BJ (cell line): ENCODE measurements at places on chromosomes 6 and 20.

- DNase-seq: no peak
These were observed 78.1 kb upstream of the FAM83B start for GRCh38 chr6:54768494-54768893.

DNA sequence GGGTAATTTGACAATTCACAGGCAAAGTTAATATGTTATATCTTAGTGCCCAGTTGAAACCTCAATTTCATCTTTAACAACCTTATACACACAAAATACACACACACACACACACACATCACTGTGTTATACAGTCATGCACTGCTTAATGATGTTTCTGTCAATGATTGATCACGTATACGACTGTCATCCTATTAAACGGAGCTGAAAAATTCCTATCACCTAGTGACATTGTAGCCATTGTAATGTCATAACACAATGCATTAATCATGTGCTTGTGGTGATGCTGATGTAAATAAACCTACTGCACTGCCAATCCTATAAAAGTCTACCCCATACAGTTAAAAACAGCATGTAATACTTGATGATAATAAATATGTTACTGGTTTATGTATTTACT, 64.8 kb upstream of the HLA-E start:
- no peak for DNase-seq

DNA sequence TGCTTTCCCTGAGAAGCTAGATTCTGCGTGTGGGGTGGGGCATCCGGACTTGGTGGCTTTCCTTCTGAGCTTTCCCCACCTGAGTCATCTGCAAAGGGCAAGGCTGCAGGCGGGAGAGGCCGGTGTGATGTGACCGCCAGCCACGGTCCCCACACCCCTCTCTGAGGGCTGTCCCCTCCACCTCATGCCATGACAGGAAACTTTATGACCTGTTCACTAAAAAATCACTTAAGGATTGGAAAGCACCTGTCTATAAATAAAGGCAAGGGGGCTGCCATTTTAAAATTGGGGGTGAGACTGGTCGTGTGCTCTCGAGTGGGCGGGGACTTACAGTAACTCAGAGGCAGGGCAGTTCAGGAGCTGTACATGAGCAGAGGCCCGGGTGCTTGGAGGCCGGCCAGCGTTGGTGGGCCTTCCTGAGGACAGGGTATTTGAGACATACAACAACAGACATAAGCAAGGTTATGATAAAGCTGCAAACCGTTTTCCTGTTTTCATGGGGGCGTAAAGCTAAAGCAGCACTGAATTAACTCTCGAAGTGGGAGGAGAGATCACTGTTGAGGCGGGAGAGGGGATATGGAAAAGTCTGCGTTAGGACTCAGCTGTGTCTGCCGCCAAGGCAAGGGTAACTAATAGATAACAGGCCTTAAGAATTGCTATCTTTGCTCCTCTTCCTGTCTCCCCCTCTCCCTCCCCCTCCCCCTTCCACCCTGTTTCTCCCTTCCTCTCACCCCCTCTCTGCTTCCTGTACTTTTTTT, 16.1 kb upstream of the SERPINB1 start:
- no peak for DNase-seq

DNA sequence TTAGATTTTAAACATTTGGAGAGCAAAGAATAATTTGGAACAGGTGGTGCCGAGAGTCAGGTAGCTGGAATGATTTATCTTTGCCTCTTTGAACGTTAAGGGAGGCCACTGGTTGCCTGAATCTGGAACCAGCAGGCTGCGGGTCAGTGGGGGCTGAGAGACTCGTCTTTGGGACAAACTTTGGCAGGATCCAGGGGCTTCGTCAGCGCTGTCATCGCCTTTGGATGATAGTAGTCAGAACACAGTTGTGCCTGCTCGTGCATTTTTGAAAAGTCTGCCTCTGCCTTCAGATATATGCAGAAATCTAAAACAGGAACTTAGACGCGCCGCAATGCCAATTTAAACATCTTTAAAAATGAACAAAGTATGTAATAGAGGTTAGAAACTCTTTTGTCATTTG, 5.0 kb downstream of the EYA2 start:
- DNase-seq: no peak

- DNase-seq: no peak
These were observed 29.3 kb downstream of the SLC2A4RG start for GRCh38 chr20:63768591-63769515.

DNA sequence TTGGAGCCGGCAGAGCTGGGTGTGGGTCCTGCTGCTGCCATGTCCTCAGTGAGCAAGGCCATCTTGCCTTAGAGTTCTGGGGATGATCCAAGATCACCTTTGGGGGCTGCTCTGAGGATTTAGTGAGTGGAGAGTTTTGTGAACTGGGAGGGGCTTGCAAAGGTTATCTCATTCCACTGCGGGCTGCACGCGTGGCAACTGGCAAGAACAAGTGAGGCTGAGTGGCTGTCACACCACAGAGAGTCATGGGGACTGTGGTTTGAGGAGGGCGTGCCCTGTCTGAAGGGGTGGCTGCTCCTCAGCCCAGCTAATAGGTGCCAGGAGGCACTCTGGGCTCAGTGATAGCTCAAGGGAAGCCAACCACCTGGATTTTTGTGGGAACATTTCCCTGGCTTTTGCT, 37.6 kb downstream of the TTLL9 start:
- DNase-seq: no peak

DNA sequence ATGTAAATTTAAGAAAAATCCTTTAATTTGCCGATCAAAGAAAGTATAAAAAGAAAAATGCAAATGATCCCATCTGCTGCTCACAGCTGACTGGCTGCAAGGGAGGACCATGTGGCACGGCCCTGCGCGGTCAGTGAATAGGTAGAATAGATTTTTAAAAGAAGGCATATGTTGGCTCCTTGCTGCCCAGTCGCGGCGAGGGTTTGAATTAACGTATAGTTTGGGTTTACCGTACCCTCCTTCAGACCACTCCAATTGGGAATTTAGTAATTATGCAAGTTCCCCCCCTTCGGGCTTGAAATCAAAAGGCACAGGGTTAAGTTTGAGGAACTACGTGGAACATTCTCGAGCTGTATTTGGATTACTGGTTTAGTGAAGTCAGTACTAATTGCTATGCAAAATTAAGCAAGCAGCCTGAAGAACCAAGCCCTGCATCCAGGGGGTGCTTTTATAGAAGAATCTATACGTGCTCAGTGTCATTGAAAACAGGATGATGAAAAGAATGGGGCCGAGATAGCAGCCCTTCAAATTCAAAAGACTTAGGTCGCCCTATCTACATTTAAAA, 1.1 kb upstream of the BEND3 start:
- DNase-seq: no peak

- no peak for DNase-seq
These were observed 2.2 kb downstream of the TNF start for GRCh38 chr6:31577579-31577966.

- DNase-seq: no peak
These were observed 173.9 kb downstream of the LMBRD1 start for GRCh38 chr6:69622924-69623323.

DNA sequence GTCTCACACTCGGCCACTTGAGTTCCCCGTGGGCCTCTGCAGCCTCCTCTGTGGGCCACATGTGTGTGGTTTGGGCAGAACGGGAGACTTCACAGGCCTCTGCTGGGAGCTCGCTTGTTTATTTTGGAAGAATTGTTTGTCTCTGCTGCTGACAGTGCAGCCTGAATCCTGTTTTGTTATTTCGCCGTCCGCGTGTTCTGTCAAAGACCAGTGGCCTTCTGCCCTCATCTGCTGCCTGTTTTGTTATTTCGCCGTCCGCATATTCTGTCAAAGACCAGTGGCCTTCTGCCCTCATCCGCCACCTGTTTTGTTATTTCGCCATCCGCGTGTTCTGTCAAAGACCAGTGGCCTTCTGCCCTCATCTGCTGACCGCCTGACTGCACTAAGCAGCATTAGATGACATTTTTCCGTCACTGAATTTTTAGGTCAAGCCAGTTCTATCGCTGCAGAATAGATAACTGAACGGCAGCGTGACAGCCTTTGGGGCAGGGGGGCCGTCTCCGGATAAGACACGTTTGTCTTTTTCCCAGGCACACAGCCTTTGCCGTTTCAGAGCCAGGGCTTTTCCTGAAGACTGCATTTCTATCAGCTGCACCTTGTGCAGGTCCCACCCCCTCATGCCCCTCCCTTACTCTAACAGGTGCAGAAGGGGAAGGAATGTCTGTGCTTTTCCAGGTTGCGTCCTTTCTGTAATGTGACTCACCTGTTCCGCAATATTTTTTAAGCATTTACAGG, 158.5 kb upstream of the AFDN start:
- DNase-seq: no peak

DNA sequence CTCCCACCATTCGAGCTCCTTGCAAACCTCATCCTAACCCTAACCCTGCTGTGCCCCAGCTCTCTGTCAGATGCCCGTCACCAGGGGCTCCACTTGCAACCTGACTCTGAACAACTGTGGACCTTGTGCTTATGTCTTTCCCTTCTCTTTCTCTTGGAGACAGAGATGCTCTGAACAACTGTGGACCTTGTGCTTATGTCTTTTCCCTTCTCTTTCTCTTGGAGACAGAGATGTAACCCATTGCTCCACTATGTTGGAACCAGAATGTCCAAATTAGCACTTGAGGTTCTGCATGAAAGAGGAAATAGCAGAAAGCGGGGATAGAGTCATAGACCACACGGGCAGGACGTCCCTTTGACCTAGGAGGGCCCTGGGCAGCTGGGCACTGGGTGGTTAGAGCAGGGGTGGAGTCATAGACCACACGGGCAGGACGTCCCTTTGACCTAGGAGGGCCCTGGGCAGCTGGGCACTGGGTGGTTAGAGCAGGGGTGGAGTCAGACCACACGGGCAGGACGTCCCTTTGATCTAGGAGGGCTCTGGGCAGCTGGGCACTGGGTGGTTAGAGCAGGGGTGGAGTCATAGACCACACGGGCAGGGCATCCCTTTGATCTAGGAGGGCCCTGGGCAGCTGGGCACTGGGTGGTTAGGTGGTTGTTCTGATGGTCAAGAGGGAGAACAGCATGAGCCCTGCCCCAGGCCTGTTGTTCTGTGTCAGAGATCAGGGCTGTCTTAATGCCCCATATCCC, 22.2 kb downstream of the PCMTD2 start:
- no peak for DNase-seq
